CD4-positive, alpha-beta T cell treated with Interleukin-1 beta for 1 hour (primary cell): ENCODE measurements at places on chromosomes 11 and 22.

DNA sequence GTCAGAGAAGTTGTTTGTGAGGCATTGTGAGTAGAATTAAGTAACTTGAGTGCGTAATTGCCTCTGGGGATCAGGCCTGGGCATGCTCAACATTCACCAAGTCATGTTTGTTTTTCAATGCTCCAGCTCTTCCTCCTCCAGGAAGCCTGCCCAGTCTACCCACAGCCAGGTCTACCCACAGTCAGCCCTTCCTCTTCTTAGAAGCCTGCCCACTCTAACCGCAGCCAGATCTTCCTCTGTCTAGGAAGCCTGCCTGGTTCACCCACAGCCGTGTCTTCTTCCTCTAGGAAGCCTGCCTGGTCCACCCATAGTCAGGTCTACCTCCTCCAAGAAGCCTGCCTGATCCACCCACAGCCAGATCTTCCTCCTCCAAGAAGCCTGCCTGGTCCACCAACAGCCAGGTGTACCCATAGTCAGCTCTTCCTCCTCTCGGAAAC, 25.0 kb downstream of the LRP5 start:
- DNase-seq: no peak

DNA sequence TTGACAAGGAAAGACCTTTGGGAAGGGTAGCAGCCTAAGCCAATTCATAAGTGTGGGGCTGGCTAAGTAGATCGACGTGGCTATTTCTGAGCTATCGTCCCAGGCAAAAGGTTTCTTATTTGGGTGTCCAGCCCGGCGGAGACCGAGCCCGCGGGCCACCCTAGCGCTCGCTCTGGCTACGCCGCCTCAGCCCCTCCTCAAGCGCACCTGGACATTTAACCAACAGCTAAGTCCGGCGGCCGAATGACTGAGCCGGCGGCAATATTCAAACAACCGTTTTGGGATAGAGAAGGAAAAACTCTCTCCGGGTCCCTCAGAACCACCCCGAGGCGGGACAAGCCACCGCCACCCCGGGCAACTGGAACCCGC, 457 bp downstream of the RNF141 start:
- DNase-seq: no peak

DNA sequence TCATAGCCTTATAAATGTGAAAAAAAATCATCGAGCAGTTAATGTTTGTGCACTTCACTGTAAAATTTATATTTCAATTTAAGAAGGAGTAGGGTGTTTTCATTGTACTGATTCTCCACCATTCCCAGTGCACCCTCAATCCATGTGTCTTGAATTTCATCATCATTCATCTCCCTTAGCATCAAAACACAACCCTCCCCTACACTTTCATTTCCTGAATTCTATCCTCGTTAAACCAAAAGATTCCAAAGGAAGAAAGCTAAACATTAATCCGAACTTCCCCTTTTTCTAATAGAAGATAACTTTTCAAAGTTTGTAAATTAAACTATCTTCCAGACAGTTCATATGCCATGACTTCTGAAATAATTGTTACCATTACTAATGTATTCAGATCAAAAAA, 34.1 kb upstream of the OR8B8 start:
- DNase-seq: no peak

DNA sequence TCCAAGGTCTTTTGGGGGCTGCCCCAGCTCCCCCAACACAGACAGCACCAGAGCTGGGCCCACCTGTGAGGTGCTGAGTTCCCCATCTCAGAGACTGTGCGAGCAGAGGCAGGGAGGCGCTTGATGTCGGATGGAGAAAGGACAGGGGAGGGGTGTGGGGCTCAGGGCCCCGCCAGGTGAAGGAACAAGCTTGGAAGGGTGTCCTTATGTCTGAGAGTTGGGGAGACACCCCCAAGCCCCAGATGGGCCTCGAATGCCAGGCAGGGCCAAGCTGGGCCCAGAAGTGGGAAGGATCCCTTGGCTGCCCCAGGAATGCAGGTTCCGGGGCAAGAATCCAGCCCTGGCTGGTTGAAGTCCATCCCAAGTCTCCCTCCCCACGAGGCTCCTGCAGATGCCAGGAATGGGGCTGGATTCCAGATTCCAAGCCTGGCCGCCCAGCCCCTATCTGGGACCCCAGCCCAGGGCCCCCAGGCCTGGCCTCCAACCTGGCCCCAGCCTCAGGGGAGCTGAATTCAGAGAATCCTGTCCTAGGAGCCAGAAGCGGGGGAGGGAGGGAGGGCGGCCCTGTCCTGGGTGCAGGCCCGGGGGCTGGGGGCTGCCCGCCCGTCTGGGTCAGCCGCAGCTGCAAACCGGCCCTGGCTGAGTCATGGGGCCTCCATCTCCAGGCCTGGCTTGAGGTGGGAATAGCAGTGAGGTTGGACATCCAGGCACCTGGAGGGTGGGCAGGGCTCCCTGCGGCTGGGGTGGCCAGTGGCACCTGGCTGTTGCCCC, 50.9 kb downstream of the CDKN1C start:
- no peak for DNase-seq

DNA sequence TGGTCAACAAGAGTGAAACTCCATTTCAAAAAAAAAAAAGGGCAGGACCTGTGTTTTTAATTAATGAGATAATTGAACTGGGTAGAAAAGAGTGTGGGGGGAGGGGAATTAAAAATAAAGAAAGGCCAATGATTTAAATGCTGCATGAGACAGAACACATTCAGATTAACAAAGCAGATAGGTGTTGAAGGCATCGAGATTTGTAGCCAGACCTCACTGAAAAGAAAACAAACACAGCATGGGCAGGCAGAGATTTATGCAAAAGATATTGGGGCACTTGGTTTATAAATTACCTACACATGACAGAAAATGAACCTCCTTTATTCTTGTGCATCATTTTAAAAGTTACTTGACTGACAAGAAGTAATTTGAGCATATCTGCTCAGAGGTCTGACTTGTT, 354.0 kb upstream of the API5 start:
- no peak for DNase-seq

GRCh38 chr11:3154001-3154599, 11.0 kb downstream of the OSBPL5 start:
- peak; percentile 63 for DNase-seq
